Cerebellar nuclear complex (tissue), 1 donor: ENCODE measurements at places on chromosomes 6 and 20.

- no peak for DNase-seq
Measured at GRCh38 chr6:130699742-130700141, 127.5 kb upstream of the SMLR1 start.

- DNase-seq = no peak
Measured at GRCh38 chr6:79152269-79152737, 74.2 kb upstream of the PHIP start.

GRCh38 chr6:44043479-44044153, 83.6 kb downstream of the MRPL14 start:
- DNase-seq = no peak

GRCh38 chr20:39263076-39263475, 300.9 kb downstream of the DHX35 start:
- no peak for DNase-seq

GRCh38 chr20:16017656-16018055, 555.6 kb downstream of the KIF16B start:
- DNase-seq = no peak

DNA sequence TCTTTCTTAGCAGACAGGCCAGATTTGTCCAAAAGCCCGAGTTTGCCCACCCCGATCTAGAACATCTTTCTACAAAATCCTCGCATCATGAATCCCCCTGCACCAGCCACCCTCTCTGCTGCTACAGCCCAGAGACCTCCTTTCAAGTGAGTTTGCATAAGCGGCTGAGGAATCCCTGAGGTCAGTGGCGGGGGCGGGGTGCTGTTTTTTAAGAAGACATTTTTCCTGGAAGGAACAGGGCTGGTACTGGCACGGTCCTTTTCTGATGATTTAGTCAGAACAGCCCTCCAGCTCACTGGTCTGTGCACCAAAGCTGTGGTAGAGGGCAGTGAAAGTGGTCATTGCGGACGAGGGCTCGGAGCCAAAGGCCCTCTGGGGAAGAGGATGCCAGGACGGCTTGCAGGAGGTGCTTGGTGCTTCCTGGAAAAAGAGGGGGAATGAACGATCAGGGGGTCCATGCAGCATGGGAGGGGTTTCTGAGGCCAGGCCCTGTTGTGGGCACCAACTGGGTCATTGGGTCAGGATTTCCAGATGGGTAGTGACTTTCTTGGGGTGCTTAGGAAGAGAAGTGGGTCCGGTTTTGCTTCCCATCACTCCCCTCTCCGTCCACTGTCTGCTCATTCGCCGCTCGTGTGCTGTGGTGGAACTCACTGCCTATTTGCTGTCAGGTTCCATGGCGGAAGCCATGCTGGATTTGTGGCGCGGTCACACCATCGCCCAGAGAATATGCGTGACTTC, 50.4 kb downstream of the GNAS-AS1 start:
- no peak for DNase-seq

- DNase-seq = no peak
Measured at GRCh38 chr6:33824461-33825154, 20.8 kb upstream of the MLN start.

DNA sequence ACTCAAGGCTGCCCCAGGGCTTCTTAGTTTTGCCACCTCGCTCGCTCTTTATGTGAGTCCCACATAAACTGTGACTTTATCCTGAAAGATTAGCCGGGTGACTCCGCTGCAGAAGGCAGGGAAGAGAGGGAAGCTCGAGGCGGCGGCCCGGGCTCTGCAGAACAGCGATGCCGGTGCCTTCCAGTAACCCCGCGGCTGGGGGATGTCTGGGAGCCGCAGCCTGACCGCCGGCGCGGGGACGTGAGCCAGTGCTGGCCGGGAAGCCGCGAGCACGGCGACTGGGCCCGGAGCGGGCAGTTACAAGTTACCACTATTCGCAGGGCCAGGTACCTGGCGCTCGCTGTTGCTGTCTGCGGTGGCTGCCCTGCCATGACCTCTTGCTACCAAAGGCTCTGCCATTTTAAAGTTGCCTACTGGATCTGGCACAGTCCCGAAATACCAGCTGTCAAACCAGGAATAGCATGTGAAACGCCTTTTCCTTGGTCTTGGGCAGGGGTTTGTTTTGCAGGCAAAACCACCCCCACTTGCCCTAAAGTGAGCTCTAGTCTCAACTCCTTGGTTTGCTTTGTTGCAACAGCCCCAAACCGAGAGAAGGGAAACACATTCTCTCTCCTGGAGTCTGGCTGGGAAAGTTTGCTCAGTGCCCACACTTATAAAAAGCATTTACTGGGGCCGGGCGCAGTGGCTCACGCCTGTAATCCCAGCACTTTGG, 124.0 kb upstream of the SLC2A12 start:
- DNase-seq = no peak

DNA sequence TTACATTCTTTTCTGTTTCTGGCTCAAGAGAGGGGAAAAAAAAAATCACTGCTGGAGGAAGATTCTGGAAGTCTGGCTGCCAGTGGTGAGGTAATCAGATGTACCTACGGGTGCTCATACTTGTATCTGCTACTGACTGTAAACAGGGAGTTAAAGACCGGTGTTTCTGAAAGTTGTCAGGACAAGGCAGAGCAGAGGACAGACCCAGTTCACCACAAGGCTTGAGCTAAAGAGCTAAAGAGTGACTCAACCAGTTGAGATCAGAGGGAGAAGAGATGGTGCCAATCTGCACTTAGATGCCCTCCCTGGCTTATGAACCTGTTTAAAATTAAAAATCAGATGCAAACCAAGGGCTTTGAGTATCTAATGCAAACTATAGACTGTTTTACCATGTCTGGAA, 55.4 kb downstream of the CEP162 start:
- DNase-seq = no peak

GRCh38 chr6:54308289-54308985, at the start of gene TINAG:
Gene TINAG (plus strand): TSS chr6:54308441. CDS start chr6:54308551, 110 bp downstream.
- no peak for DNase-seq

- no peak for DNase-seq
Measured at GRCh38 chr20:63942250-63942951, 13.8 kb downstream of the UCKL1 start.

GRCh38 chr6:131733376-131734016, 22.7 kb upstream of the CTAGE9 start:
- DNase-seq = no peak

- DNase-seq = peak; percentile 25
Measured at GRCh38 chr6:52503851-52504781, 72.7 kb downstream of the TRAM2 start.

GRCh38 chr6:43762966-43763695, 6.9 kb upstream of the VEGFA start:
- no peak for DNase-seq

DNA sequence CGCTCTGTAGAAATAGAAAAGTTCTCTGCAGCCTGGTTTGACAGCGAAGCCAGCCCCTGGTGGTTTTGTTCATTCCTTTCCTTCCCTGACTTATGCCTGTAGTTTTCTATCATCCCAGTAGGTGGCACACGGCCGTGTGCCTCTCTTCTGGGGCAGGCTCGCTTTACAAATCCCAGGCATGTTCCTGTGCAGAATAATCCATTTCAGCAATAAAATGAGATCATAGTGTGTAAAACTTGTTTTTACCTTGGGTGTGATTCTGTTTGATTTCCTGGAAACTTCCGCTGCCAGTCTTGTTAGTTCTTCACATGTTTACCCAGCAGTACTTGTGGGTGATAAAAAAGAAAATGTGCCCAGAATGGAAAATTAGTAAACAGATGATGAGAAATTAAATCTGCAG, 7.4 kb upstream of the INSM1 start:
- peak; percentile 38 for DNase-seq

DNA sequence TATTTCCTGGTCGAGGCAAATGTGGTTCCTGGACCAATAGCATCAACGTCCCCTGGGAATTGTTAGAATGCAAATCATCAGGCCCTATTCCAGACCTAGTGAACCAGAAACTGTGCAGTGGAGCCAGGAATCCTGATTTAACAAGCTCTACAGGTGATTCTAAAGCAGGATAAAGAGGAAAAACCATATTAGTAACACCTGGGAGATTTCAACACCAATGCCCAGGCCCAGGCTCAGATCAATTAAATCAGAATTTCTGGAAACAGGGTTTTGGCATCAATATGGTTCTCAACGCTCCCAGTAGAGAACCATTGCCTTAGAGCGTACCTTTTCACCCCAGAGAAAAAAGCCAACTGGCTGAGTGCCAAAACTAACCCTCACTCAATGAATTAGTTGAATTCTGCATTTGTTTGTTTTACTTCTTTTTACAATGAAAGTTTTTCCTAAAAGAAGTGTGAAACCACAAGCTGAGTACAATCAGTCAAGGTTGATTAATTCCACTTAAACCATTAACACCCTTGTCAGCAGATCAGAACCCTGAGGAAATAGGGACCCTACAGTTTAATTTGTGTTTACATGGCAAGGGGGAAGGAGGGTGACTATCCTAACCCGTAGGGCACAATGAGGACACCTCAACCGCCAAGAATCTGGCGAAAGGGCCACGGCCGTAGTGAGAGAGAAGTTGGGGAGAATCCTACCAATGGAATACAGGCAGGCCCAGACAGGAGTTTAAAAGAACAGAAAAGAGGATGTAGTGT, 34.9 kb upstream of the LOC128125822 start:
- no peak for DNase-seq
